ENCODE measurements at places on chromosomes 3 and 15.

DNA sequence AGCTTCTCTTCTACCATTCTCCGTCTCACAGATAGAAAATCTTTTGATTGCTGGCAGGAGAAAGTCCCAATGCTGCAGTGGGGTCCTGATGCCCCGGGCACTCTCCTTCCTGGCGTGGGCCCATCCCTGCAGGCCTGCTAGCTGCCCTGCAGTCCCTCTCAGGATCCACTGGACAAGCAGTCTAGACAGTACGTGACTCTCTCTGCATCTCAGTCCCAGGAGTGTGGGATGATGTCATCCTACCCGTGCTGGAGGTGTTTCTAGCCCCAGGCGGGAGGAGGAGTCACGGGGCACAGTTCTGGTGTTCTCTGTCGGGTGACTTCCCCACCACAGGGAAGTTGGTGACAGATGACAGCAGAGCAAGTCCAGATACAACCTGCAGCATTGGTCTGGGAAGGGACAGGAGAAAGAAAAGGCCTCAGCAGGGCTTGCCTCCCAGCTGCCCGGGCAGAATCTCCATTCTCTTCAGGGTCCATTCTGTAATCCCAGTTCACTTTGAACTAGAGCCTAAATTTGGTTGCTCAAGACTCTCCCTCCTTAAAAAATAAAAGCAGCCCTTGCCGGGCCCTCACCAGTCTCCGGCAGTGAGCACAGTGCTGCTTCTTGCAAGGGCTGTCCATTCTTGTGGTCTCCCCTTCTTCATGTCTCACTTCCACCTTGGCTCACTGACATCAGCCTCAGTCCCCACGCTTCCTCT is 30.6 kb downstream of the SLC28A1 start:
- DNase-seq = peak; percentile 94

DNA sequence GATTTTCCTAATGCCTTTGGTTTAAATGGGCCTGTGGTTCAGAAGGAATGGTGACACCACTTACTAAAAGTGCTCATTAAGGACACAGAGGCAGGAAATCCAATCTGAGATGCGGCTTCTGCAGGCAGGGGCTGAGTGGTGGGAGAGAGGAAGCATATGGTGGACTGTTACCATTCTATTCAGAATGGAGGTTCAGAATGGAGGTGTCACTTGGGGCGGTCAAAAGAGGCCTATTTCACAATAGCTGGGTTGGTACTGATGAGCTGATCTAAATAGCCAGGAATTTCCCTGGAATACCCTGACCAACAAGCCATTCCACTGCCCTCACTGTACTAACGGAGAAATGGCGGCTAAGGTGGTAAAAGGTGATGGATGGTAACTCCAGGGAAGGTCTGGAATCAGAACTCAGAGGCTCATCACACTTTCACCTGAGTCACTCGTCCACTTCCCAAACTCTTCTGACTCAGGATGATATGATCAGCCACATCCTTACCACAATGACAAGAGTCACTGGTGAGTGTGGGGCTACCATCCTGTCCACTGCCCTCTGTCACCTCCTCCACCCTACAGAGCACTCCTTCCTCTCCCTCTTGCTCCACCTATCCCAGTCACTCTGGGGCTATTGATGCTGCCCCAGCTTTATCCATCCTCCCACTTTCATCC is 15.7 kb downstream of the RFT1 start:
- DNase-seq = no peak

DNA sequence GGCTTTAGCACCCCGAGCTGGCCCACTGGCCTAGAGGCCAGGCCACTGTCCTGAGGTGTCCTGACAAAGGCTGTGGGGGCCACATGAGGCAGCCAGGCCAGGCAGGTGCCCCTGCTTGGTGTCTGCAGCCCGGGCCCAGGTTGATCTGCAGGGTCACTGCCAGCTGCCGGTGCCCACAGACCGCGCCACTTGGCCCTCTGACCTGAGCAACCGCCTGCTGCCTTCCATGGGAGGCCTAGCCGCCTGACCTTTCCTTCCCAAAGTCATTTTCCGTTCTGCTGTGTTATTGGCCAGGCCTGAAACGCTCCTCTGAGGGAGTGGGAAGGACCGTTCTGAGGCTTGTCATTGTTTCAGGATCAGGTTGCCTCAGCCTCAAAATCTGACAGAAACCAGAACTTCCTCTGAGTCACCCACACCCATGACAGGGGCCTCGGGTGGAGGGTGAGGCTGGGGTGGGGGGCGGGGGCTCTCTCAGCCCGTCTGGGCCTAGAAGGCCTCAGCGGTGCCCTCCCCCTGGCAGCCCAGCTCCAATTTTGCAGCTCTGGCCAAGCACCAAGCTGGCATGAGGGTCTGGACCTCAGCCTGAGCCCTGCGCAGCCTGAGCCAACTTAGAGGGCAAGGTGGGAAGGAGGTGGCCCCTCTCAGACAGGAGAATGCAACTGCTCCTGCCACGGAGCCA is 140.7 kb upstream of the MEF2A start:
- DNase-seq = peak; percentile 88

DNA sequence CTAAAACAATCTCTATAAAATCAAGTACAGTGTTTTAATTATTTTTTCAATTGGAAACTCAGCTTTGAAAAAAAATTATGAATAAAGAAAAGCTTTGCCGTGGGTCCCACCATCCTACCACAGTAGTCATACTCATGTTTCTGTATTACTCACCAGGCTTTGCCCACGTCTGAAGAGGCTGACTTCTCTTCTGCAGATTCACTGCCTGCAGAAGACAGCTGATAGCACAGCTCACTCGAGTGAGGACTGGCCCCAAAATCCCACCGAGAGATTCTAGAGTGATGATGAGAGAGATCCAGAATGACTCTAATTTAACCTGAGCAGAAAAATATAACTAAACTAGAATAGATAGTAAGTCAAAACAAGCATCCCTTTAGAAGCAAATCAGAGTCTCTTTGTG is 11.9 kb downstream of the C2CD4B start:
- no peak for DNase-seq

DNA sequence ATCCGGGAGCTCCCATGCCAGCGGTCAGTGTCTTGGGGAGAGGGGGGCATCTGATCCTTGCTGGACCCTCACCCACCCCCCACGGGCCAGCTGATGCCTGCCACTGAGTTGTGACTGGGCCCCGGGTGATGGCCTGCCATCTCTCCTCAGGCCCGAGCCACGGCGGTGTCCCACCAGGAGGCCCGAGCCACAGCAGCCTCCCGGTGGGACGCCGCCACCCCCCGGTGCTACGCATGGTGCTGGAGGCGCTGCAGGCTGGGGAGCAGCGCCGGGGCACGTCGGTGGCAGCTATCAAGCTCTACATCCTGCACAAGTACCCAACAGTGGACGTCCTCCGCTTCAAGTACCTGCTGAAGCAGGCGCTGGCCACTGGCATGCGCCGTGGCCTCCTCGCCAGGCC is 4.3 kb downstream of the H1-8 start:
- DNase-seq = no peak

DNA sequence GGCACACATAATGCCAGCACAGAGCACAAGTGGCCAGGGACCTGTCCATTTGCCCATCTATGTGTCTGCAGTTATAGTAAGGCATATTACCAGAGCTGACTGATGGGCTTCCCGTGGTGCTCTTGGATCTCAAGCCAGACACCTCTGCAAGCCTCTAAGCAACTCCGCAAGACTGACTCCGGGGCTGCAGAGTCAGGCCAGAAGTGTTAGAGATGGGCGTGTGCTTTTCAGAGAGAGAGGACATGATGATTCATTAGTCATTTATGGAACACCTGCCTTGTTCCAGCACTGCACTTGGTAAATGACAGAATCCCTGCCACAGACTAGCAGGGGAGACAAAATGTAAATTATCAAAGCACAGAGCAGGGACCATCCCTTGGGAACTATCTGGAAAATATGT is 559.0 kb downstream of the PDCD6IP start:
- DNase-seq = no peak

DNA sequence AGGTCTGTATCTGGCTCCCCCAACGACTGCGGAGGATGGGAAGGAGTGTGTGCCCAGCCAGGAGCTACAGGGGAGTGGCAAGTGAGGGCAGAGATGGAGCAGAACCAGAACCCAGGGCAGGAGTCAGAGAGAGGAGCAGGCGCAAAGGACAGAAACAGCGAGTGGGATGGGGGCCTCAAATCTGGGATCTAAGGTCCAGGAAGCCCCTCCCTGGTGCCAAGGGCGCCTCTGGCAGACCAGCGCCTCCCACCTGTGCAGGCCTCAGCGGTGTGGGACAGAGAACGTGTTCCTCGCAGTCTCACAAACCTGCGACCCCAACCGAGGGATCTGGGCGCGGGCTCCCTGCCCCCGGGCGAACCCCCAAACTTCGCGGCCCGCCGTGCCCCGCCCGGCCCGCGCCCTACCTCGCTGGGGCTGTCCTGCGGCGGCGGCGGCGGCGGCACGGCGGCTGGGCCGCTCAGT is 301 bp downstream of the PCBP4 start:
- no peak for DNase-seq

DNA sequence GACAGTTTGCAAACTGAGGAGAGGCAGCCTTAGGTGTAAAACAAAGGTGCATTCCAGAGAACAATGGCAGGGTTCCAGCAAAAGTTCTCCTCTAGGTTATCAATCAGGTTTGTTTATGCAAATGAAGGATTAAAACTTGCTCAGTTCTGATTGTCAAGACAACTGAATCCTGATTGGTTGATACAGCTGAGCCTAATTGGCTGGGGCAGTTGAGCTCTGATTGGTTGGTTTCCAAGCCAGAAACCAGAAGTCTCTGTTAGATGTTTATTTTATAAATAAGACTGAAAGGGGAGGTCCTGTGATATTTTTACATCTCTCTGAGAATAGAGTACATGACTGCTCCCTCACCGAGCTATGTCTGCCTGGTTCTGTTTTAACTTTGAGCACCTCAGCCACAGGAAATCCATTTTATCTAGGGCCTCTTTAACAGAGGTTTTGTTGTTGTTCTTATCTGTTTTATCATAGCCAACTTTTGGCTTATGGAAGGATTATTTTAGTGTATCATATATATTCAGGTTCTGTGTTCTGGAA is 37.8 kb downstream of the PPM1L start:
- no peak for DNase-seq

- peak; percentile 0 for DNase-seq
These were observed 251.0 kb downstream of the KCNH8 start for GRCh38 chr3:19399356-19399755.

DNA sequence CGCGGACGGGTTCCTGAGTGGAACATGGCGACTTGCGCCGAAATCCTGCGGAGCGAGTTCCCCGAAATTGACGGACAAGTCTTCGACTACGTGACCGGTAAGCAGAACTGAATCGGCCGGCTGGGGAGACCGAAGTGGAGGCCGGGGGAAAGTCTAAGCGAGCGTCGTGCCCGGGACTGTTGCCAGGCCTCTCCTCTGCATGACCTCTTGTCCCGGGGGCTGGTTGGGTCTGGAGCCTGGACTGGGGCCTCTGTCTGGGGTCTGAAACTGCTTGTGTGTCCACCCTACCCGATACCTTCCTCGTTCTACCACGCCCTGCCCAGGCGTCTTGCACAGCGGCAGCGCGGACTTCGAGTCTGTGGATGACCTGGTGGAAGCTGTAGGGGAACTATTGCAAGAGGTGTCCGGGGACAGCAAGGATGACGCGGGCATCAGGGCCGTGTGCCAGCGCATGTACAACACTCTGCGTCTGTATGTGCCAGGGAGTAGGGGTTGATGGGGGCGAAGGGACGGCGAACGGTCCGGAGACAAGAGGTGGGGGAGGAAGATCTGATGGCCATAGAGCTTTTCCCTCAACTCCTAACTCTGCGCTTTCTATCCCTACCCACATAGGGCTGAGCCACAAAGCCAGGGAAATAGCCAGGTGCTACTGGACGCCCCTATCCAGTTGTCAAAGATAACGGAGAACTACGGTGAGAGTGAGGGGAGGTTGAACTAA is at the start of gene ABCF3:
Gene ABCF3 (plus strand): TSS at position 16 of the 718 bp plus-strand sequence. CDS start 9 bp downstream, at position 25.
- no peak for DNase-seq

DNA sequence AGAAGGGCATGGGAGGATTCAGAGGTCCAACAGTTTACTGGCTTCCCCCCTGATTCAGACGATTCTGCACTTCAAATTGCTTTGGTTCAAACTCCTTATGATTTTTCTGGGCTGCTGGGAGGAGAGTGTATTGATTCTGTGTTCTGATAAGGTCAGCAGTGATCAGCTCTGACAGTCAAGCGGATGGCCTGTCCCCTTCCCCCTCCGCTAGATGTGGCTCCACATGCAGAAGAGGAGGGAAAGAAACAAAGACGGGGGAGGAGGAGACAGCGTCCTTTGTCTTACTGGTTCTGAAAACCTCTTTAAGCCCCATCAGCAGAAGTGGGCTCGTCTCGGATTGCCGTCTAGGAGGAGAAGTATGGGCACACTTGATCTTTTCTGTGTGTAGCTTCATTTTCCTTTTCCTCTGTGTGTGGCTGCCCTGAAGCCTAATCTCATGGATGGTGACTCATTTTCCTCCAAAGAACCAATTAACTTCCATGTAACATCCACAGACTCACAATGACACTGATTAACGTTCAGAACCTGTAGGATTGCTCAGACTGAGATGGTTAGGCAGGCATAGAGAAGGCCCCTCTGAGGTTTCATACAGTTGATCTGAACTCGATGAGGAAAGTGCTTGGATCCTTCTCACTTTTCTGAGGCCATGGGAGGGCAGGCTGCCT is 162.4 kb upstream of the PPP2R3A start:
- DNase-seq = no peak

DNA sequence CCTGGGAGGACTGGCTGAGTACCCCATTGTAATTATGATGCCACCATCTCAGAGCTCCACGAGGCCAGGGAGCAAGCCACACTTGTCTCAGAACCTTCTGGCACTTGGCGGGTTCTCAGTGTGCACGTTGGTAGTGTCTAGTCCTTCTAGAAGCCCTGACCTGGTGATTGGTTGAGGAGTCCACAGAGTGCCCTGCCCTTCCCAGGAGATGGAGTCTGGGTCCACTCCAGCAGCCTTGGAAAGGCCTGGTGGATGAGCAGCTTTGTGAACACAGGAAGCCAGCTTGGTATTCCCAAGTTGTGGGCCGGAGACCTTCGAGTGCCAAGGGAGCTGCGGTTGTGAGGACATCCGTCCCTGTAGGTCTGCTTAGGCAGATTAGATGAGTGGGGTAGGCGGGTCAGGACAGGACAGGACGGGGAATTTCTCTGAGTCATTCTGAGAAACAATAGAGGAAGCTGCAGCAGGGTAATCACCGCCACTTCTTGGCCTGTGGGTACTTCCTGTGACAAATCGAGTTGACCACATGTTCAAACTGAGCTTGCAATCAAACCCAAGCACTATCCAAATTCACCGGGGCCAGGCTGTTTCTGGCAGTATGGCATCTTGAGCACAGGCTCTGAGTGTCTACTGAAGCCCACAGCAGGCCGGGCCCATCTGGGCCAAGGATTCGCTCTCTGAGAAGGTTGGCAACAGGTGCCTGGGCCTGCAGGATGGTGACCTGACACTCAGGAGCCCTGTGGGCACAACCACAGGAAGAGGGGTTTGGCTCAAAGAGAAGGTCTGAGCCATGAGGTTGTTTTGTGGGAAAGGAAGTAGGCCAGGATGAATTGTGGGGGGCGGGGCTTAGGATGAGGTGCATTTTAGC is 71.5 kb upstream of the PLXNA1 start:
- DNase-seq = peak; percentile 90

DNA sequence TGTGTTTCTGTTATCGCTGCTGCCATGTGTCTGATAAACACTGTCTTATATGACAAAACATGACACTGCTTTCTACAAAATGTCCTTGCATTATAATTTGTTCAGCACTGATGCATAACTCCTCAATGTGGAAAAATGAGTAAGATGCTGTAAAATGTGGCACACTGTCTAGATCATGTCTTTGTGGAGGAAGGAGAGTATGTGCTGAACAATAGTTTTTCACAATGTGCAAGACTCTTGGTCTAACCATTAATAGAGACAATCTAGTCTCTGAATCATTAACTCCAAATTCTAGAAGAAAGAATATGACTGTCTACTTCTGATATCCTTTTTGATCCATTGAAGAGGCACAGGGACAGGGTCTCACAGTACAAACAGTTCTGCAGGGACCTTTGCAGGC is 127.9 kb upstream of the RARB start:
- DNase-seq = no peak
